ENCODE measurements at places on chromosomes 3 and 15. TPM values are rescaled to one million over a fixed set of nuclear protein-coding genes. Genes with fewer than 3 reads are reported as not detected.

DNA sequence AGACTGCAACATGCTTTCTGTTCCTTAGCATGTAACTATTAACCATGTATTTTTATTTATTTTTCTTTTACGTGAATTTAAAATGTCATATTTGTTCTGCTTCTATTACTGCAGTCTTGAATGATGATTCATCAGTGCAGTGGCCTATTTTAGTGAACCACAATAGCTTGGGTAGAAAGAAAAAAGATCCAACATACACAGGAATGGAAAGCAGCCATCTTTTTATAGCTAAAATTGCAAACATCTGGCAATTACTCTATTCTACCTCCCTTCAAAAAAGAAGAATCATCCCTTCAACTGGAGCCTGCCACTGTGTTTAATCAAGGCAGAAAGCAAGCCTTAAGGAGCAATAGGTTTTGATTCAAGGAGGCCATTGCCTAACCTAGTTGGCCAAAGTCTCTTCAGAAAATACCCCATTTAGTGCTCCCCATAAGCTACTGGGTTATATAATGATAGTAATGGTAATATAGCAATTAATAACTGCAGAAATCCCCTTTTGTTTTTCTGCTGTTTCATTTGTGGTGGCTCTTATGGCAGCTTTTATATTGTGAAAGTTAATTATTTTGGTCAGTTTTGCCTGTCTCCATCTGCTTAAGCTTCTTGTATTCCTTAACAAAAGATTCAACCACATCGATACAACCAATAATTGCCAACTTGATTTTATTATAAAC lies 267.3 kb downstream of the LPP start:
- DNase-seq = no peak

GRCh38 chr15:77312523-77312922 lies 107.4 kb downstream of the PEAK1 start:
- DNase-seq = no peak

GRCh38 chr3:17261627-17262369 lies 377.0 kb downstream of the PLCL2 start:
- DNase-seq = no peak

GRCh38 chr3:54781728-54782127 lies 146.1 kb downstream of the LRTM1 start:
- no peak for DNase-seq

- no peak for DNase-seq
Observed at GRCh38 chr3:184387174-184387714, 7.4 kb downstream of the CHRD start.

DNA sequence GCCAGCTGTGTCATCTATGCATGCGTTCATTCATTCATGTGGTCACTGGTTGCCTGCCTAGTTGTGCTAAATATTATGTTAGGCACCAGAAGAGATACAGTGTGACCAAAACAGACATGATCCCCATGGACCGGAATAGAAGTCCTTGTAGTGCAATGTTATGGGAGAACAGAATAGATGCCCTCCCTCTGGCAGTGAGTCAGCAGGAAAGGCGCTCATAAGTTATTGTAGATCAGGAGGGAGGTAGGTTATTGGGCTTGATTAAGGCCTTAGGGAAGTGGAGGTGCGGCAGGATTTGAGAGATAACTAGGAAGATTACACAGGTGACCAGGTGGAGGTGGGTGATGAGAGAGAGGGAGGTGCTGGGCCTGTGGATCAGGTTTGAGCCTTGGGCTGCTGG lies 5.2 kb downstream of the MCTP2 start:
- DNase-seq = no peak

DNA sequence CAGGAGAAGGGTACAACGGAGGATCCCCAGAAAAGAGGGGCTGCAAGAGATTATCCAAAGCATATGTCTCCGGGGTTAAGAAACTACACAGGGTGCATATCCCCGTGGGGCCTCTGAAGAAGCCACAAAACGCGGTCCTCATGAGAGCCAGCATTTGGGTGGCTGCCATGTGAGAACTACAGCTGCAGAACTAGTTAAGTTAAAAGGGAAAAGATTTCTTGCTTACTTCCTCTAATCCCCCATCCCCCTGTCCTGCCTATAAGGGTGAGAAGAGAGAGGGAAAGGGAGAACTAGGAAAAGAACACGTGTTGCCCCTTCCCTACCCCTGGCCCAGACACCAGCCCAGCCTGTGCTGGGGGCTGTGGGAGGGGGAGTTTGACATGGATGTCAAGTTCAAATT lies 70.4 kb upstream of the PCSK6 start:
- DNase-seq = no peak

- DNase-seq = no peak
Observed at GRCh38 chr3:192921793-192922192, 4.1 kb upstream of the MB21D2 start.

- no peak for DNase-seq
Observed at GRCh38 chr15:92140796-92141195, 252.9 kb upstream of the ST8SIA2 start.

- no peak for DNase-seq
Observed at GRCh38 chr15:82714016-82714415, 4.3 kb upstream of the AP3B2 start.

- DNase-seq = no peak
Observed at GRCh38 chr3:148366743-148367410, 330.8 kb upstream of the AGTR1 start.

- no peak for DNase-seq
Observed at GRCh38 chr3:183958226-183958625, 59.5 kb downstream of the ABCC5 start.

DNA sequence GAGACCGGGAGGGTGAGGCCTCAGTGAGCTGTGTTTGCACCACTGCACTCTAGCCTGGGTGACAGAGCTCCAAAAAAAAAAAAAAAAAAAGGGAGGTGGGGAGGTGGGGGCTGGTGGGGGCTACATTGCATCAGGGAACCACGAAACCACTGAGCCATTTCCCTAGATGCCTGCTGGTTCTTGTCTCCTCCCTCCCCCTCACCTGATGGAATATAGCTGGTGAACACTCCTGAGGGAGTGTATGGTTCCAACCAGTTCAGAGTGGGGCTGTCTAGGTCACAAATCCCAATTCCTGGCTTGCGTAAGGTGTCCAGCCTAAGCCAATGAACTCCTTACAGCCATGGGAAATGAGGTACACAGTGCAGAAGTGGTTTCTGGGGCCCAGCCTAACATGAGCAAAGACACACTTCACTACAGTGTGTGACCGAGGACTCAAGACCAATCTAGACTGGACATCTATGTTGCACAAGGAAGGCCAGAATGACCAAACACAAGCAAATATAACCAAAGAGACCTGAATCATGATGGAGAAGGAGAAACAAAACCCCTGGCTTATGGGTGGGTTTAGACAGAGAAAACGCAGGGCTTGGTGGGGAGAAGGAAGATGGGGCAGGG lies 39.1 kb upstream of the OSBPL11 start:
- DNase-seq = no peak

- no peak for DNase-seq
Observed at GRCh38 chr3:128060473-128061381, 8.5 kb downstream of the SEC61A1 start.

DNA sequence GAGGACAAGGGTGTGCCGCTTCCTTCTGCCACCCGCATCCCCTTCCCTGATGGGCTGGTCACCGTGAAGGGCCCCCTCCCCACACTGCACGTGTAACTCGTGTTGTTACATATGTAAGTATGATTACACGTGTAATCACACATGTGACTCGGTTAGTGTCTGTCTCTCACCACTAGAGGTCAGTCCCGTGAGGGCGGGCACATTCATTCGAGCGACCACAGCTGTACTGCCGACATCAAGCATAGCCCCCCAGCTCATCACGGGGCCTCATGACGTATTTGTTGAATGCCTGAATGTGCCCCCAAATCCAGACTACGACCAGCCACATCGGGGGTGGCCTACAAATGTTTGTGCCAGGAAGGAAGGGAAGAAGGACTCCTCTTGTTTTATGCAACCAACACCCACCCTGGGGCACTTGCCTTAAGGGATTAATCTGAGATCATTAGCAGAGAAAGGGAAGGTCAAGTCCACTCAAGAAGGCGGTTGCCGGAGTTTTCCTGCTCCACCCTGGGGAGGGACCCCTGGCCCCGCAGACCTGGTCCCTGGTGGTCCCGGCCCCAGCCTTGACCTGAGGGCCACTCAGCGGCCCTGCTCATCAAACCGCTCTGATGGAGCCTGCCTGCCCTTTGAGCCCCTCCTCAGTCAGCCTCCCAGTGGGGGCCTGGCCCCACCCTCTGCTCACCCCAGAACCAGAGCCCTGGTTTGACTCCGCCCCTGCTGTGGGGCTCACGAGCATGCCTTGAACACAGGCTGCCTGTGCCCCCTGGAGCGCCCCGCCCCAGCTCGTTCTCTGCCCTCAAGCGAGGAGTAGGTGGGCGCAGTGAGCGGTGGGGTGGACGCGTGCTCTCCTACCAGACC lies 52.8 kb downstream of the RGMA start:
- peak; percentile 51 for DNase-seq

Gene RNF123
- total RNA-seq = 56.5 TPM

Gene ECE2
- not detected for total RNA-seq

Gene SLC22A13
- 0.61 TPM for total RNA-seq

Gene CA12
- not detected for total RNA-seq

Gene CACNA2D2
- total RNA-seq = 2.1 TPM

Gene PEX5L
- total RNA-seq = not detected

Gene UROC1
- not detected for total RNA-seq

Gene THAP10
- total RNA-seq = not detected

Measured in activated naive CD8-positive, alpha-beta T cell treated with anti-CD3 and anti-CD28 coated beads, Interleukin-2, amount 10 ng/mL, durations not matched to agents 7 days and 5 days (primary cell).